Stimulated activated CD8-positive, alpha-beta memory T cell treated with anti-CD3 and anti-CD28 coated beads, Interleukin-4, amount 100 ng/mL, for 1 hour (primary cell): ENCODE measurements at places on chromosomes 13 and 19.

DNA sequence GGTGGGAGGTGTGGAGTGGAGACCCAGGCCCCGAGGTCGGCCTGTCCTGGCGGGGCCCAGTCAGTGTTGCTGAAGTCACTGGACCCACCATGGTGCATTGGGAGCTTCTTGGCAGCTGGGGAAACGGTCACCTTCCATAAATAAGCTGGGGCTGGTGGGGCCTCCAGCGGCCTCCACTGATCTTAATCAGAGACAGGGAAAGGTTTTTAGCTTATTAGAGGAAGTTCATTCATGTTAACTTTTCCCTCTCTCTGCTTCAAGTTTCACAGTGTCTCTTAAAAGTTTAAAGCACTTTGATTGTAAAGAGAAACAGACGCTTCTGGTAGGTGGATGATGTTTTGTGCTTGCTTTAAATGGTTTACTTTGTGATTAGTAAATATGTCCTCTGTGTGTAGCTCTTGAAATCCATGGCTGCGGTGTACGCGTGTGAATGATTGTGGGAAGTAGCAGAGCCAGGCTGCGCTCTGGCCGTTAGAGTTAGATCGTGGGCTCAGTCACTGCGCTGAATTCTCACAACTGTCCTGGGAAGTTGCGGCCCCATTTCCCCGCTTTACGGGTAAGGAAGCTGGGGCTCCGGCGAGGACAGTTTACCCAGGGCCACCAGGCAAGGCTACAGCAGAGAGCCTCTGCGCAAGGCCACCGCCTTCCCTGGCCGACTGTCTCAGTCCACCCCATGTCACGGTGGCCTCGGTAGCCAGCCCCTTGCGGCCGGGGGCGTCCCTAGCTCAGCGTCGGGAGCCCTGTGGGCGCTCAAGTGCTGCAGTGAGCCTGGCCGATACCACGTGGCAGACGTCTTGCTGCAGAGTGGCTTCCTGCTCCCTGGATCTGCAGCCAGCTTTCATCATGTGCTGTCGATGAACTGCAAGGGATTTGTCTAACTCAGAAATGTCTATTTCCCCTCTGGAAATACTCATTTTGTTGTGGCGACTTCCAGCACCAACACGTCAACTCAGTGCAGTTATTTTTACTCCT, 16.5 kb upstream of the NDUFS7 start:
- DNase-seq: no peak

- DNase-seq: no peak
Measured at GRCh38 chr19:45791744-45792469, 738 bp downstream of the DMWD start.

- DNase-seq: no peak
Measured at GRCh38 chr13:80345771-80346510, 5.0 kb upstream of the SPRY2 start.

DNA sequence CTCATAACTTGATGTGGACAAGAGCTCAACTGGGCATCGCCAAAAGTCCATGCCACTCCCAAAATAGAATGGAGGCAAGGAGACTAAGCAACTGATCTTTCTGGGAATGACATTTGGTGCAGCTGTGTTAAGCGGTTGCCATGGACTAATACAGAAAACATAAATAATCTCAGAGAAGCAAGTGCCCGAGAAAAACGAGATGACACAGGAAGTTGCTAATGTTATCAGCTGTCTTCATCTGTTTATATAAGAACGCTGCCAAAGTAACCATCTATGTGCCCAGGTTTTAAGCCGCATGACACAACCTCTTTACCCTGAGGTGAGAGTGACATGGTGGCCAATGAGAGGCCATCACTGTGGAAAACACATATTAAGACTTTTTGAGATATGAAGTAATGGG, 54.9 kb upstream of the SACS start:
- DNase-seq: no peak

DNA sequence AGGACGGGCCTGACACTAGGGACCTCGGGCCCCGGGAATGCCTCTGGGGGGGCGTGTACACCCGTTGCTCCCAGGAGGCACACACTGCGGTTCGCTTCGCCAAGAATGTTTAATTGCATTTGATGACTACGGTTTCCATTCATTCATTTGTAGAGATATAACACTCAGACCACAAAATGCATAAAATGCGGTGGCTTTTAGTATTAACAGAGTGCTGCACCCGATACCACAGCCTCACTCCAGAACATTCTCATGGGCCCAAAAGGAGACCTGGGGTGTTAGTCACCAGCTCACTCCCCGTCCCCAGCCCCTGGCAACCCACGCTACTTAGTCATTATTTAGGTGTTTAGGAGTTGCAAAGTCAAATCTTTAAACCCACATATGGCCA, 21.8 kb downstream of the HCN2 start:
- no peak for DNase-seq

DNA sequence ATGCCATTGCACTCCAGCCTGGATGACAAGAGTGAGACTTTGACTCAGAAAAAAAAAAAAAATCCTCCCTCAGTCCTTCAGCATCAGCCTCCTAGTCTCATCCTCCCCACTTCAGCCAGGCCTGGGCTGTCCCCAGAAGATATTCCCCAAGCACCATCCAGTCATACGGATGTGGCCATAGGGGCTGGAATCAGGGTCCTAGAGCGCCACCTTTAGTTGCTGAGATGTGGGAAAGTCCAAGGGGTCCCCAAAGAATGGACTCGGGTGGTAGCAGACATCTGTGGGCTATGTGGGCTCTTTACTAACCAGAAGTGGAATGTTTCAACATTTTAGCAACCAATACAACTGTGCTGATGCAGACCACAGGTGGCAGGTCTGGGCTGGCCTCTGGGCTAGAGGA, 3.1 kb upstream of the TYROBP start:
- DNase-seq: no peak

- no peak for DNase-seq
Measured at GRCh38 chr13:107809125-107809524, 406.2 kb downstream of the LIG4 start.
